ENCODE measurements at places on chromosomes 16 and 17.

DNA sequence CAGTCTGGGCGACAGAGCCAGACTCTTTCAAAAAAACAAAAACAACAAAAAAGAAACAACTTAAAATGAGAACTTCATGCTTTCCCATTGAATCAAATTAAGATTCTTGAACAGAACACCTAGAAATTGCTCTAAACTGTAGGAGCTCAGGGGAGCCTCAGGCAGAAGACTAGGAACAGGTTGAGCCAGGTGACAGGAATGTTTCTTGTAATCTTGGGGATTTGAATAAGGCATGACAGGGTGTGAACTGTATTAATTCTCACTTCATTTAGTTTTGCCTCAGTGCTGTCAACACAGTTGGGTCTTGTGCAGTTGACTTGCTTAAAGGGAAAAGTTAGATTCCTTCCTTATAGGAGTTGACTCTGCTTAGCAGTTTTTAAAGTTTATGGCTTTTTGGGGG is 27.8 kb downstream of the SOCS7 start:
- no peak for DNase-seq

- no peak for DNase-seq
These were observed 80.4 kb upstream of the CLEC18A start for GRCh38 chr16:69870761-69871160.

DNA sequence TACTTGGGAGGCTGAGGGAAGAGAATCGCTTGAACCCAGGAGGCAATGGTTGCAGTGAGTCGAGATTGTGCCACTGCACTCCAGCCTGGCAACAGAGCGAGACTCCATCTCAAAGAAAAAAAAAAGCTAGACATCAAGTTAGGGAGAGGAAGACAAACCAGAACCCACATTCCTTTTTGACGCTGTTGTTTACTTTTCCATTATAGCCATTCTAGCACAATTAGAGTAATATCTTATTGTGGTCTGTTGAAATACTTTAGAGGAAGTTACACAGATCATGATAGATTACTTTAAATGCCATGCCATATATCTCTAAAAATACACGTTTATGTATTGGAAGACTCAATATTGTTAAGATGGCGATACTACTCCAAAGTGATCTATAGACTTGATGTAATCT is 16.5 kb upstream of the ABCC1 start:
- no peak for DNase-seq

- DNase-seq = no peak
These were observed 58.5 kb downstream of the IQCK start for GRCh38 chr16:19776565-19776964.

DNA sequence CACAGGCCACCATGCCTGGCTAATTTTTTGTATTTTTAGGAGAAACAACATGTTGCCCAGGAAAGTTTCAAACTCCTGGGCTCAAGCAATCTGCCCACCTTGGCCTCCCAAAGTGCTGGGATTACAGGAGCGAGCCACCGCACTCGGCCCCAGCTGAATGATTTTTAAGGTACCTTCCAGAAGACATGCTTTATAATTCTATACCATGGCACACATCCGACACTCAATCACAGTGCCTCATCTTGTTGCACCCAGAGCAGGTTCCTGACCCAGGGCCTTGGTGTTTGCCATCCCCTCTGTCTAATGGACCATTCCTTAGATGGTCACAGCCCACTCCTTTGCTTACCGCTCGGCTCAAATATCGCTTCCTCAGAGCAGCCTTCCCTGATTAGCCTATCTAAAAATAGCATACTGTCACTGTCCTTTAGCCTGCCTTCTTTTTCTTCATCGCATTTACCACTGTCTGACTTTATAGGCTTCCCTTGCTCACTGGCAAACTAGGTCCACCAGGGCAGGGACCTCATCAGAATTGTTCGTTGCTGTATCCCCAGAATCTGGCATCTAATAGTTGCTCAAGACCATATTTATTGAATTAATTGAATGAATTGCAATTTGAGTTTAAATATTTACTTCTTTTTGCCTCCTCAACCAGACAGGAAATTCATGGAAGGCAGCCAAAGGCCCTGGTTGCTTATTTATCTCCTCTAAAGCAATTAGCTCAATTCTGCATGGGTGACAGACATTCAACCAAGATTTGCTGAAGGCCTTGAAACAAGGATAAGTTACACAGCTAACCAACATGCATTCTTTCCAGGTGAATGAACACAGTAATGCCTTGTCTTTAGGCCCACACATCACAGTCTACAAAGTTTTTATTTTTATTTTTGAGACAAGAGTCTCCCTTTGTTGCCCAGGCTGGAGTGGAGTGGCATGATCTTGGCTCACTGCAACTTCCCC is 6.3 kb upstream of the TENT4B start:
- no peak for DNase-seq

DNA sequence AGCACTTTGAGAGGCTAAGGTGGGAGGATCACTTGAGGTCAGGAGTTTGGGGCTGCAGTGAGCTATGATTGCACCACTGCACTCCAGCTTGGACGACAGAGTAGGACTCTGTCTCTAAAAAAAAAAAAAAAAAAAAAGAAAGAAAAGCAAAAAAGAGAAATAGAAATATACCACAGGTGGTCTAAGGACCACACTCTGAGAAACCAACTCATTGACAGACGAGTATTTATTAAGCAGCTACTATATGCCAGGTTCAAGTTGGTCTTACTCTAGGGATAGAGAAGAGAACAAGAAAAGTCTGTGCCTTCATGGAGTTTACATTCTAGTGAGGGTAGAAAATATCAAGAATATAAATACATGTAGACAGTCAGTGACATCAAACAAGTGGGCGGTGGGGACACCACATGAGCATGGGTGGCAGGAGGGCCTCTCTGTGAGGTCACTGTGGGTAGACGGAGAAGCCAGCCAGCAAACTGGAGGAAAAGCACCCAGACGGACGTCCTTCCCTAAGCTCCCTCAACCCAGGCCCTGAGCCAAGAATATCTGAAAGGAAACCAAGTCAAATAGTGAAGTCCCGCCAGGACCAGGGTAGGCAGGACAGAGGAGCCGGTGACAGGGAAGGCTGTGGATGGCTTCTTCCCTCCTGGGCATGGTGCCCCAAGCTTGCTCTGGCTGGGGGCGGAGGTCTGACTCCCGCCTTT is 4.7 kb downstream of the CDIPT start:
- no peak for DNase-seq

GRCh38 chr16:1989209-1990100 is at the start of gene SYNGR3:
Gene SYNGR3, plus strand, starts transcription at chr16:1989970. Its CDS starts 133 bp downstream, at chr16:1990103.
- no peak for DNase-seq

DNA sequence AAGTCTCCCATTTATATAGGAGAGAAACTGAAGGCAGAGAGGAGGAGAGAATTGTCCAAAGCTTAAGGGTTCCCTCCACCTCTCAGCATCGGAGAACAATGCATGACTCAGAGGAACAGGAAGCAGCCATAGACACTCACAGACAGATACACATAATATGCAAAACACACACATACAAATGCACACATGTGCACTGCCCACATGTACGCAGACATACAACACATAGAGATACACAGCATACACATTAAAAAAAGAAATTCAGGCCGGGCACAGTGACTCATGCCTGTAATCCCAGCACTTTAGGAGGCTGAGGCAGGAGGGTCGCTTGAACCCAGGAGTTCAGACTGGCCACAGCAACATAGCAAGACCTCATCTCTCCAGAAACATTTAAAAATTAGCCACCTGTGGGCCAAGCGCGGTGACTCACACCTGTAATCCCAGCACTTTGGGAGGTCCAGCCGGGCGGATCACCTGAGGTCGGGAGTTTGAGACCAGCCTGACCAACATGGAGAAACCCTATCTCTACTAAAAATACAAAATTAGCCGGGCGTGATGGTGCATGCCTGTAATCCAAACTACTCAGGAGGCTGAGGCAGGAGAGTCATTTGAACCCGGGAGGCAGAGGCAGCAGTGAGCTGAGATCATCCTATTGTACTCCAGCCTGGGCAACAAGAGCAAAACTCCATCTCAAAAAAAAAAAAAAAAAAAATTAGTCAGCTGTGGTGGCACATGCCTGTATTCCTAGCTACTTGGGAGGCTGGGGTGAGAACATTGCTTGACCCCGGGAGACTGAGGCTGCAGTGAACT is 11.3 kb downstream of the ERAL1 start:
- DNase-seq = no peak

GRCh38 chr17:65857718-65858117 is 296.3 kb upstream of the AXIN2 start:
- no peak for DNase-seq

GRCh38 chr17:44872131-44872768 is 24.6 kb downstream of the HIGD1B start:
- DNase-seq = no peak

DNA sequence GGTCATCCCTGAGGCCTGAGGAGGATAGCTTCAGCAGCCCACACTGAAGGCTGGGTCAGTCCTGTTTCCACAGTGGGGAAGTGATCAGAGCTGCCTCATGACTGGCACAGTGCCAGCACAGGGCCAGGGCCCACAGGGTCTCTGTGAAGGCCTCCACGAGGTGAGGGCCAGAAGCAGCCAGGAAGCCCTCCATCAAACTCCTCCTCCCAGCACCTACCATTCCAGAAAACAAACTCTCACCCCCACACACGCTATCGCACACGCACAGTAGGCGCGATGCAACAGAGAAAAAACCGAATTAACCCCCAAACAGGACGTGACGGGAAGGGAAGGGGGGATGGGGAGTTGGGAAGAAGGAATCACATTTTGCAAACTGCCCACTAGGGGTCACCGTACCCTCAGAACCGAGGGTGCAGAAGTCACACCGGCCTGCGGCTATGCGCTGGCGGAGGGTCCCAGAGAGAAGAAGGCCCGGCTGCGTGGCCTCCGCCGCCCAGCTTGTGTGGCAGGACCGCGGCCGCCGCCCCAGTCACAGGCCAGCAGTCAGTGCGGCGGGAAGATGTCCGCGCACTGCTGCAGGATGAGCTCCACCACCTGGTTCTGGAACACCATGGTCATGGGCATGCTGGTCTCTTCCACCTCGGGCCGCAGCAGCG is 37.6 kb downstream of the ARHGAP27 start:
- DNase-seq = peak; percentile 13

GRCh38 chr17:83145831-83146230 is 66.4 kb downstream of the METRNL start:
- DNase-seq = no peak

GRCh38 chr17:17108451-17109049 is 66.3 kb downstream of the MPRIP start:
- no peak for DNase-seq

DNA sequence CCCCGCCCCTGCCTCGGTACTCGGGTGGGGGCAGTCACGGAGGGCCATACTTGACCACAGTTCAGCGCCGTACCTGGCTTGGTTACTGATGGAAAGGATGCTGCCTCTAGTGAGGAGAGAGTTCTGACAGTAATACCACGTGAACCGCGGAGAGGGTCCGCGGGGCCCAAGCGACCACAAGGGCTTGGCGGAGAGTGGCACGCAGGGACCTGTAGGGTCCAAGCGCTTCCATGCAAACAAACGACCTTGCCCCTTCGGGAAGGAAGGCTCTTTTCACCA is 9.2 kb downstream of the KDM6B start:
- no peak for DNase-seq

GRCh38 chr16:17023606-17024005 is 447.2 kb downstream of the XYLT1 start:
- no peak for DNase-seq

DNA sequence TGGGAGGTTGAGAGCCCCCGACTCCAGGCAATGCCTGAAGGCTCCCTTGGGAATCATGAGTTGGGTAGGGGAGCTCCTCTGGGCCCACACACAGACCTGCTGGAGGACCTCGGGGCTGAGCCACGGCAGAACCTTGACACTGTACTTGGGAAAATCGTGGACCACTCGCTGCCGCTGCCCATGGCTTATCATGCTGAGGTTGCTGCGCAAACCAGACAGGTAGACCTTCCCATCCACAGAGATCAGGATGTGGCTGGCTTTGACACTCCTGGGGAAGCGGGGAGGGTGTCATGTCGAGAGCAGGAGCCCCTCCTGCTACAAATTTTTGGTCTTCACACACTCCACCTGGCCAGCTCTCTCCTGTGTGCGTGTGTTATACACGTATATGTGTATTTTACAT is 7.2 kb upstream of the LIMD2 start:
- DNase-seq = no peak

GRCh38 chr17:3400055-3400454 is 1.8 kb upstream of the OR1E1 start:
- no peak for DNase-seq

DNA sequence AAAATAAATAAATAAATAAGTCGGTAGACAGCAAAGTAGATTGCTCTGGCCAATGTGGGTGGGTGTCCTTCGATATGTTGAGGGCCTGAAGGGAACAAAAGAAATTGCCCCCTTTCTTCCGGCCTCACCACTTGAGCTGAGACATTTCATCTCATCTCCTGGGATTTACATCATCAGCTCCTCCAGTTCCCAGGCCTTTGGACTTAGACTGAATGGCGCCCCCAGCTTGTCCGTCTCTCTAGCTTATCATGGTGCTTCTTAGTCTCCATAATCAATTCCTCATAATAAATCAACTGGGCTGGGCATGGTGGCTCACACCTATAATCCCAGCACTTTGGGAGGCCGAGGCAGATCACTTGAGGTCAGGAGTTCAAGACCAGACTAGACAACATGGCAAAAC is 13.8 kb upstream of the HAP1 start:
- DNase-seq = no peak

GRCh38 chr16:27245276-27246172 is 23.0 kb downstream of the NSMCE1 start:
- no peak for DNase-seq

DNA sequence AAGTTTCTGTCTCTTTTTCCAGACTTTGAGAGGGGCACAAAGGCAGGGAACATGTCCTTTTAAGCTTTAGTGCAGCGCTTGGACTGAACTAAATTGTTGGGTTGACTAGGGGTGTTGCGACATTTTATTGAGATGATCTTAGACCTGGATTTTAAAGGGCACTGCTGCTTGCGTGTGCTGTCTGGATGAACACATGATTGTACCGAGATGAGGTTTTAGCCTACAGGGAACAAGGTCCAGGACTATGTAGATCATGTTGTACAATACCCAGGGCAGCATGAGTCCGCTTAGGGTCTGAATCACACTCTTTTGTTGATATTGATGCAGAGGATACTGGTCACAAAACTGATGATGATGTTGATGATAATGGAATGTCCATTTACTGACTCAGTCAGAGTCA is 5.2 kb upstream of the RGS9 start:
- DNase-seq = no peak

DNA sequence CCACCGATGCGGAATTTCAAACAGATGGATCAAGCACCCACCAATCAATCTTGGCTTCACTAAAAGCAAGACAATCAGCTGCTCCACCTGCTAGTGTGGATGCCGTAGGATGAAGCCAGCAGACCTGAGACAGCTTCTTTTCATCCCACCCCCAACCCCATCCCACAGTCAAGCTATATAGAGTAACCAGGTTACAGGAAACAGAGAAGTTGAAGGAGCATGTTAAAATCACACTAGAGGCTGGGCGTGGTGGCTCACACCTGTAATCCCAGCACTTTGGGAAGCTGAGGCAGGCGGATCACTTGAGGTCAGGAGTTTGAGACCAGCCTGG is 37.7 kb downstream of the CMTM4 start:
- DNase-seq = no peak
